ENCODE measurements at places on chromosomes 3 and 15.
A peak's percentile ranks its signal among the peaks of the same experiment; 100 is the strongest.

- DNase-seq, result no peak
Measured at GRCh38 chr3:5015056-5015455, 35.8 kb downstream of the BHLHE40 start.

DNA sequence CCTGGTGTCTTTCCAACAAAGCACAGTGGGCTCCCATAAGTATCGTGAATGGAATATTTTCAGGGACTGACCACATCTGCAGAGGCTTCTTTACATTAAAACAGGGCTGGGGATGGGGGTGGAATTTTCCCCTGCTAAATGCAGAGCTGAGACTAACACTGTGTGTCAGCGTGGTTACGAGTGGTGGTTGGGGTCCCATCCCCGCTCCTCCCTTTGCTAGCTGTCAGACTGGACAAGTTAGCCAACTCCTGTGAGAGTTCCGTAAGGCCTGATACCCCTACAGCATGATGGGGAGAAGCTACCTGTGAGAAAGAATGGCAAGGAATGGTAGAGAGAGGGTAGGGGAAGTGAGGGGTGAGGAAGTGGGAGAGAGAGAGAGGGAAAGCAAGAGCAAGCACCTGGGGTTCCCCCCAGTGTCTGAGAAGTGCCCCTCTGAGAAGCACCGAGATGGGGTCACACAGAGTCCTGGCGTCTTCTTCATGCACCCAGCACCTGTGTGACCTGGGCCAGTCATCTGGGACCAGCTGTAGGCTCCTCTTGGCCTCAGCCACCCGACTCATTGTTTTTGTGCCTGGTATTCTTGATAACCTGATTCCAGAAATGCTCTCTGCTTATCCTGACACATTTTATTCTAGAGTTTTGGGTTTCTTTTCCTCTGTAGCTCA, 395.8 kb downstream of the CACNA2D3 start:
- DNase-seq, result no peak

DNA sequence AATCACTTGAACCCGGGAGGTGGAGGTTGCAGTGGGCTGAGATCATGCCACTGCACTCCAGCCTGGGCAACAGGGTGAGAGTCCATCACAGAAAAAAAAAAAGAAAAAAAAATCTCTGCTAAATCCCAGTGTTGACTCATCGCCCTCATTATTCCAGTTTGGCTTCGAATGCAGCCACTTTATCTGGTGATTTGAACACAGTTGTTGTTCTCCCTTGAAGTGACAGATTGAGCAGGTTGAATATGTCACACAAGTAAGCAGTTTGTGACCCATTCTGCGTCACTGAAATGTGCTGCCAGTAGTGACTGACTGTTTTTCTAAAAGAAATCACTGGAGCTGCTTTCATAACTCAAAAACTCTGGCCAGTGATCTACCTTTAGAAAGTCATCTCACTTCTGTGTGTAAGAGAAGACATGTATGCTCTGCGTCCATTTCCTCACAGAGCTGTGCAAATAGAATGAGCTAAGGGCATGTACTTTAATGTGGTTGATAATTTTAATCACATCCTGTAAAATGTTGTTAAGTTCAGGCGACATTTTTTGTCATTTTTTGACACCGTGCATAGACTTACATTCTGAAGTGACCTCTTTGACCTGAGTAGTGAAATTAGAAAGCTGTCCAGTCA, 12.5 kb downstream of the DOCK3 start:
- DNase-seq, result no peak

DNA sequence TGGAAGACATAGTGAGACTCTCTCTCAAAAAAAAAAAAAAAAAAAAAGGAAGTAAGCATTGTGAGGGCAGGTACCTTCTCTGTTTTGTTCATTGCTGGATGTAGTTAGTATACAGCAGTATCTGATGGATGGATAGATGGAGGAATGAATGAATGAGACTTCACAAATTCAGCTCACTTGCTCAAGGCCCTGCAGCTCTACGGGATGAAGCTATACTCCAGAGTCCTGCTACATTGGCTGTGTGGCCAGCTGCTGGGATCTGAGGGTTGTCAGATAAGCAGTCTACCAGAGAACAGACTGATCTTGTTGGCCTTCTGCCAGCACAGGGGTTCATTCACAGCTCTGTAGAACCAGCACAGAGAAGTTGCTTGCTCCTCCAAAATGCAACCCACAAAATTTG, 35.0 kb downstream of the MLH1 start:
- no peak for DNase-seq

DNA sequence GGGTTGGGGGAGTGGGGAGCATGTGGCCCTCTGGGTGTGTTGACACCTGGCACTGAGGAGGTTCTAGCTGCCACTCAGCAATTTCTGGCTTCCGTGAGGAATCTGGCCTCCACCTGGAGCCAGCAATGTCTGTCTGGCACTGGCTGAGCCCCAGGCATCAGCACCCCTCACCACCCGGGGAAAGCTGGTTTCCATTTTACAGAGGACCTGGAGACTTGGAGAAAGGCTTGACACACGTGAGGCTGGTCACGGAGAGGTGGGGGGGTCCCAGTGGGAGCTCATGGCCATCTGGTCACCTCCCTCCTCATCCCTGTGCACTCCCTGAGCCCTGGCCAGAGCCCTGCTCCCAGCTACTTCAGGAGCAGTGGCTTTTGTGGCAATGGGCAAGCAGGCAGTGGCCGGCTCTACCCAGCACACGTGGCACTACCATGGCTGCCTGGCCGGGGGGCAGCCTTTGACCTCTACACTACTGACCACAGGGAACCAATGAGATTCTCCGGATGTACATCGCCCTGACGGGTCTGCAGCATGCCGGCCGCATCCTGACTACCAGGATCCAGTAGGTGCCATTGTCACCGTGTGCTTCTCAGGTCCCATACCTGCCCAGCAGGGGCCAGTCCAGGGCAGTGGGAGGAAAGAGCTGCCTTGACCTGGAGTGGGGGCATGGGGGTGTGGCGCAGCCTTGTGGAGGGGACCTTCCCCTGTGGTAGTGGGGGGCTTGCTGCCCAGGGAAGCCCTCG, 28.5 kb downstream of the ACAD9 start:
- DNase-seq, result no peak

- peak; percentile 71 for DNase-seq
Measured at GRCh38 chr15:67835297-67836133, 4.3 kb downstream of the RNU6-1 start.

GRCh38 chr15:44918136-44918535, 38.4 kb upstream of the TERB2 start:
- no peak for DNase-seq

DNA sequence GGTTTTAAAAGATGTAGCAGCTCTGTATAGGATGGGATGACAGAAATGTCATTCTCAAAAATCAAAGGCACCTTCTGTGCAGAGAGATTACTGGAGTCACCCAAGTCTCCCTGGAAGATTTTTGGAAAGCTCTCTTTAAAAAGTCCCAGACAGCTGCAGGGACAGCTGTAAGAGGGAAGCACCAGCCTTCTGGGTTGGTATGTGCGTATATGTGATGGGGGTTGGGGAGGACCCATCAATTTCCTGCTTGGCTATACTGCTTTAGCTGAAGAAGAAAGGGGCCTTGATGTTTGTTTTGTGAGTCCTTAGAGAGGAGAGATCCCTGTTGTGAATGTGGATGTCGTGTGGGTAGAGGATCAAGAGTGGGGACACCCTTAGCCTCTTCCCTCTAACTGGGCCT, 5.4 kb upstream of the SEC11A start:
- no peak for DNase-seq

DNA sequence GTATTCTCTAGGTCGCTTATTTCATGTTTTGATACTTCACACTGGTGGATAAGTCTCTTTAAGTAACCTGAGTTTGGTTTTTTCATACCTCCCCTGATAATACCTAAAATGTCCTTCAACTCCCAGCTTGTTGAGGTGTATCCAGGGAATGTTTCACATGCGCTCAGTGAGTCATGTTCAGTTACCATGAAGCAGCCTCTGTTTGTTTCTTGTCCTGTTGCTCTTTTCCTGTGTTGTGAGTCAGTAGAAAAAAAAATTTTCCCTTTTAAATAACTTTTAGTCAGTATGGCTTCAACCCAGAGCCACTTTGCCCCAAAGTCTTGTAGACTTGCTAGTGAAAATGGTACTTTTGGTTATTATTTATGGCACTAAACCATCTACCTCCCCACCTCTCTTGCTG, 278.4 kb upstream of the ZPLD1 start:
- no peak for DNase-seq

DNA sequence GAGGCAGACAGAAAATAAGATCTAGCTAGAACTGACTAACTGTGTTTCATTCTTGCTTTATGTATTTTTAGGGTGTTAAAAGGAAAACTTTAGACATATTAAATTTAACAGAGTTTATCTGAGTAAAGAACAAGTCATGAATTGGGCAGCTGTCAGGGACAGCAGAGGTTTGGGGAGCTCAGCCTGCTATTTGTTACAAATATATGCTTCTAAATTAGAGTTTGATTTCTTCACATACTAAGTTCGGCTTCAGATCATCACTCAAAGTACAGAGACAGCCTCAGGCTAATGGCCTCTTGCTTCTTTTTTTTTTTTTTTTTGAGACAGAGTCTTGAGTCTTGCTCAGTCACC, 21.9 kb downstream of the EFCC1 start:
- DNase-seq, result no peak

DNA sequence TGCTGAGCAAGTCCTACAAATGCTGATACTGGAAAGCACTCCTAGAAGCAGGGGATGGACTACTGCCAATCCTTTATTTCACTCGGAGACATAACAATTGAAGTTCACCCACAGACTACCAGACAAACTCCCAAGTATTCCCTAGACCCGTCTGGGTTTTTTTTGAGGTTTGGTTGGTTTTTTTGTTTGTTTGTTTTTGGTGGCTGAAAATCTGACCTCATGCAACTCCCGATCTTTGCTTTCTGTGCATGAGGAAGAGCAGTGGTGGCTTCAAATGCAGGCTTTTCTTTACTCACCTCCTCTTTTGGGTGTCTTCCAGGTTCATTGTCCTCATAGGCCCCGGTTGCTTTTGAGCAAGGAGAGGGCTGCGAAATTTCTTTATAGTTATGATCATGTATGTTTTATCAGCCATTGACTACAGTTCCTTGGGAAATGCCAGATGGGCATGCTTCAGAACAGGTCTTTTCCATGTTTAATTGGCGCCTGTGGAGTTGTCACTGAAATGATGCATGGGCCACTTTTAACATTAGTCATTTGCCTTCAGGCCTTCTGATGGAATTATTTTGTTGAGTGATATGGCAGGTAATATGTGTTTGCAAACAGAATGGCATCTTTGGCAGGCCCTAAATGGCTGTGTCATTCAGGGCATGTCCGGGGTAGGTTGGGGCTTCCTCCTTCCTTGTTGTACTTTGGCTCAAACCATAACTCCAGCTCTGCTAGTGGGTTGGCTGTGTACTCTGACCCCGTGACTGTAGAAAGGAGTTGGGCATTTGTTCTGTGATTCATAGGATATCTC, 81.3 kb upstream of the ZBED2 start:
- DNase-seq, result no peak

DNA sequence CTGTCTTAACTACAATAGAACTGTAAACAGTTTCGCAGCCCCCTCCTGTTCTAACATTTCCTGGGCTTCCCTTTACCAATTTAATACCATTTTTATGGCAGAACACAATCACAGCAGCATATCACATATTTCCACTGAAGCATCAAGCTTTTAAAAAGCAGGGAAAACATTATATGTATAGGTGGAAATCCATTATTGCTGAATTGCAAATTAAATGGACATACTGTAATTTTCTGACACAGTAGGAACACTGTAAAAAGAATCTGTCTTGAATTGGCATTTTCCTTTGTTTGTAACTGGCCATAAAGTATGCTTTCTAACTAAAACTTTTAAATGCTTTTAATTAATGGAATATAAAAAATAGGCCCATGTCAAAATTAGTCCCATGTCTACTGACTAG, 1385.8 kb downstream of the SI start:
- DNase-seq, result no peak

DNA sequence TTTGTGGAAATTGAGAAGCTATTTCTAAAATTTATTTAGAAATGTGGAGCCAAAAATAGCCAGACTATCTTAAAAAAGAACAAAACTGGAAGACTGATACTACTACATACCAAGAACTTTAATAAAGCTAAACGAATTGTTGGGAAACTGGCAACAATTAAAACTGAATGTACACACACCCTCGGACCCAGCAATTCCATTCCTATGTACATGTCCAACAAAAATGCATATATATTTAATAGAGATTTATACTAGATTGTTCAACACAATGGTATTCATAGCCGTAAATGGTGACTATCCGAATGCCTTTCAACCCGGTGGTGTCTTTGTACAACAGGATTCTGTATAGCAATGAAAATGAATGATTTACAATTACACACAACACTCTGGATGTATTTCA, 136.5 kb upstream of the RASGRP1 start:
- DNase-seq, result no peak

- no peak for DNase-seq
Measured at GRCh38 chr3:99950921-99951320, 133.3 kb downstream of the CMSS1 start.

DNA sequence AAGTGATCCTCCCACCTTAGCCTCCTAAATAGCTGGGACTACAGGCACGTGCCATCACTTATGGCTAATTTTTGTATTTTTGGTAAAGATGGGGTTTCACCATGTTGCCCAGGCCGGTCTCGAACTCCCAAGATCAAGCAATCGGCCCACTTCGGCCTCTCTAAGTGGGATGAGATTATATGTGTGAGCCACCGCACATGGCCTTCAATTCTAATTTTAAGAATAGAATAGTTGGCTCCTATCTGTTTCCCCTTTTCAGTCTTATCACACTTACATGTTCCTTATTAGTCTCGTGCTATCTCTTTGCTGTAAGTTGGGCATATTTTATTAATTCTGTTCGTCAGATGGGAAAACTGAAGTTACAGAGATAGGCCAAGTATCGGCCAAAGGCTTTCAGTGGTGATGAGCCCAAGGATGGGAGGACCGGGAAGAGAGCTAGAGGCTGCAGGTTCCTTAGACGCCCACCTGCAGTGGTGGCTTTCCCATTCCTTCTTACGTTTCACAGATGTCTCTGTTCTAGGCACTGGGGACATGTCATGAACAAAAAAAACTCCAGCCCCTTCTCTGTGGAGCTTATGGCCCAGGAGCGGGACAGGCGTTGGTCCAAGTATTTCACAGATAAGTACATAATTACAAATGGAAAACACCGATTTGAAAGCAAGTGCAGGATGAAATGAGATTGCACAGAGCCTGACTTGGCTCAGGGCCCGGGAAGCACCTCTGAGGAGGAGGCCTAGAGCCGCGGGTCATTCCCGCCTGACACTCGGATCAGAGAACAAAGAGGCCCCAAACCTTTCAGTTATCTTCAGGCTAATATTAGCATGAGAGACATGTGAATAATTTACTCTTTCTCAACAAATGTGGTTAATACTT, 91.1 kb upstream of the KLF13 start:
- DNase-seq, result peak; percentile 93

- no peak for DNase-seq
Measured at GRCh38 chr3:139601191-139601961, 61.8 kb upstream of the RBP1 start.

DNA sequence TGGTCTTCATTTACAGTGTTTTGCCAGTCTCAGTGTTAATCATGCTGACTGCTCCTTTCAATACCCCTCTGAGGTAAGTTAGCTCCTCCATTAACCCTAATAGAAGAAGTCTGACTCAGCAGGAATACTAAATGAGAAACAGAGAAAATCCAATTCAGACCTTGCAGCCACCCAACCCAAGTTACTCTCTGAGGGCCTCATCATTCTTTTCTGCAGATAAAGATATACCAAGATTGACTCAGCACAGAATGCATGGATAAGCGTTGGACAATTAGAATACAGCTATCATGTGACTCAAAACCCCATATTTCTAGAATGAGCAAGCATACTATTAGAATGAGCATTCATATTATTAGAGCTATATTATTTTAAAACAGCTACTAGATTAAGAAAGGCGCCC, 389.1 kb upstream of the SGO1 start:
- DNase-seq, result no peak

GRCh38 chr3:10215578-10216368, 32.5 kb upstream of the TATDN2 start:
- no peak for DNase-seq
